ENCODE measurements at places on chromosomes 4 and X.

DNA sequence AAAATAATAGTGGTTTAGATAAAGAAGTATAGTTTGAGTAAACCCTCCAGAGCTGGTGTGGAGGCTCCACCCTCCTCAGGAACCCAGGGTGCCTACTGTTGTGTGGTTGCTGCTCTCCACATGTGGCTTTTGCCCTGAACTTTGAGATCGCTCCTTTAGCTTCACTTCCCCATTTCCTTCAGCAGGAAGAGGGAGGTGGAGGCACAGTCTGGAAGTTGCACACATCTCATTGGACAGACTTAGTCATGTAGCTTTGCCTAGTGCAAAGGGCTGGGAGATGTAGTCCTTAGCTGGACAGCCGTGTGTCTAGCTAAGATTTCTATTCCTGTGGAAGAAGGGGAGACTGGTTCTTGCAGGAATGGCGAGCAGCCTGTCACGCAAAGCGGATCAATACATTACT, 37.9 kb downstream of the RGS12 start:
- no peak for DNase-seq

DNA sequence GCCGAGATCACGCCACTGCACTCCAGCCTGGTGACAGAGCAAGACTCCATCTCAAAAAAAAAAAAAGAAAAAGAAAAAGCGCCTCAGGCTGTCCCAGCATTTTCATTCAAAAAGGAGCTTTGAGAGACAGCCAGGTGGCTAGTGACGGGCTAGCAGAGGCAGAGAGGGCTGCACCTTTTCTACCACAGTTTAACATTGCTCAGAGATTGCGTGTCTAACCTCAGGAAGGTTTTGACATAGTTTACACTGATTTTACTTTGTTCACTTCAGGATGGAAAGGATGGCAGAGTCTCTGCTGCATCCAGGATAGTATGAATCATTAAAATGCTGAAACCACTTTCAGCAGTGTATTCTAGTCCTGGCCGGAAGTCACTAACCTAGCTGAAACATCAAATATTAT, 28.1 kb downstream of the ZFP42 start:
- no peak for DNase-seq

- no peak for DNase-seq
Observed at GRCh38 chr4:123874063-123874462, 477.5 kb downstream of the SPRY1 start.

DNA sequence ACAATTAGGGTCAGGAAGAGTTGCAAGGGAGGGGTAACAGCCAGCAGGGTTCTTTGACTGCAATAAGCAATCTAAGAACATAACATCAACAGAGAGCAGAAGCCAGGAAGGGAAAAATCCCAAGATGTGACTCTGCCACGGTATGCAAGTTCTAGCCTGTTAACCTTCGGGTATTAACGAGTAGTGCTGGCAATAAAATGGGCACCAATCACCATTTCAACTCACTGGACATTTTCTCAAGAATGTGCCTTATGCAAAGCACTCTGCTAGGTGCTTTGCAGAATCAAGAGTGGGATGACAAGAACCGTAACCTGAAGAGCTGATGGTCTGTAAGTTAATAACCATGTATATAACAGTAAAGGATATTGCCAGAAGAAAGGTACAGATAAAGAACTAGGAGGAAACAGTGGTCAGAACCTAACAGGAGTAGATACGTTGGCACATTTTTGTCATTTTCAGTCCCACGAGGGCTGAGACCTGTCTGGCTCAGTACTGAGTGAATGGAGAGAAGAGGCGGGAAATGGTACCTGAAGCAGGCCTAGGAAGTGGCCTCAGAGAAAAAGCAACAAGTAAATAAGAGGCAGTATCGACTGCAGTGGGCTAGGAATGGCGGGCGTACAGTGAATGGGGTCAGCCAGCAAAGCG, 2.7 kb downstream of the ELOVL6 start:
- no peak for DNase-seq

DNA sequence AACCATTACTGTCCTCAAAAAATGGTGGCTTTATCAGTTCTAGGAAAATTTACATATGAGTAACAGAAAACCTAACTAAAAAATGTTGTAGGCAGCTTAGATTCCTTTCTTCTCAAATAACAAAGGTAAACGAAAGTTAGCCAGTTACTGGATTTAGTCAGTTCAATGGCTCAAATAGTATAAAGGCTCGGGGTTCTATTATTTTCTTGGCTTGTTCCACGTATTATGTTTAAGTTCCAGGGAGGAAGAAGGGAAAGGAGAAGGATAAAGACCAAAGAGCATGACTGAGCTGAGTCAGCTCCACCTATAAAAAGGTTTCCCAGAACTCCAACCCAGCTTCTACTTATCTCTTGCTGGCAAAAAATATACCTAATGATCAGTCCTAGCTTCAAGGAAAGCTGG, 41.0 kb upstream of the MAB21L2 start:
- no peak for DNase-seq

- DNase-seq = no peak
Observed at GRCh38 chrX:10608099-10608498, 12.3 kb downstream of the MID1 start.

- DNase-seq = no peak
Observed at GRCh38 chr4:15754323-15754722, 23.8 kb upstream of the CD38 start.

DNA sequence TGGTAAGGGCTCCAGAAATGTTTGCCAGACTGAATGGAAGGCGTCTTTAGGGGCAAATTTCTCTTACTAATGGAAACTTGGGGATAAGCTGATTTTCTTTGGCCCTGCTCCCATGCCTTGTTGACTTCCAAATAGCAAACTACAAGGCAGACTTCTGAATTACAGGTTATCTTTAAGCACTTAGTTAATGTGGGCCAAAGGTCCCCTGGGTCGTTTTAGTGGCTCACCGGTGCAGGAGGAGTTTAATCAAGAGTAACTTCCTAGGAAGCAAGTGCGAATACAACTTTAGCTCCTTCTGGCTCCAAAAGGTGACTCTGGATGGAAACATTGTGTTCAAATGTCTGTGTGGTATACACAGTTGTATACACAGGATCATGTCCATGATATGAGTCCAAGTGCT, 323.6 kb downstream of the SLITRK2 start:
- DNase-seq = no peak

- DNase-seq = no peak
Observed at GRCh38 chrX:1052021-1052420, 160.4 kb downstream of the CRLF2 start.

GRCh38 chrX:30414144-30414543, 105.0 kb upstream of the NR0B1 start:
- DNase-seq = no peak

DNA sequence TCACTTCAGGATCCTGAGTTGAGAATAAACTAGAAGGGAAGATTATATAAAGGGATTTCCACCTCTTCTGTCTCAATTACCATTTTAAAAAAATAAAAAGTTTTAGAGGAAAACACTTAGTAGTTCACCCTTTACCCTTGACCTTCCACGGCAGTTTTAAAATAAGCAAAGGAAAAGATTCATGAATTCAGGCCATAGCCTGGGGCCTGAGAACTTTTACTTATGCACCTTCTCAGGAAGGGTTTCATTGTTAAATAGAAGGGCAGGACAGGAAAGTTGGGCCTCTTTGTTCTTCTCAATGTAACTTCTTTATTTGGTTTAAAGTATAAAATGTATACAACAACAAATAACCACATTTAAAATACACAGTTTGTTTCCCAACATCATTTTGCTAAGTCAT, 54.9 kb downstream of the PKD2 start:
- DNase-seq = no peak

DNA sequence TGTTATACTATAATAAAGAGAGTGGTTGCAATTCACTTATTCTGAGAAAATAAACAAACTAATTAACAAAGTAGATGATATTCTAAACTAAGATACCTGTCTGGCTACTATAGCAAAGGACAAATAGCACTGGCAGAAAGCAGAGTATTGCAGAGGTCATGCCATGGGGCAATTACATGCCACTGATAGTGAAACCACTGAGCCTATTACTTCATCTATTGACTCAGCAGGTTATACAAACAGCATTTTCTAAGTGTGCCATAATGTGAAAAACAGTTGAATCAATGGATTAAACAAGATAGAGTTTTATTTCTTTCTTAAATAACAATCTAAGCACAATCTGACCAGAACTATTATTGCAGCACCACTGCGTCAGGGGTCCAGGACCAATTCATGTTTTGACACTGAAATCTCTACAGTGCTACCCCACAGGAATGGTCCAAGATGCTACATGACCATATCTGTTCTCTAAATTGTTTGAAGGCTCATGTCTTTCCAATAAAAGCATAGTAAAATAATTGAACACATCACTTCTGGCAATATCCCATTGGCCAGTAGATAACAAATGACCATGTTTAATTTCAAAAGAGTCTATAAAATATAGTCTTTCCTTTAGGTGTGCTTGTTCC, 389.5 kb upstream of the GRID2 start:
- DNase-seq = no peak

DNA sequence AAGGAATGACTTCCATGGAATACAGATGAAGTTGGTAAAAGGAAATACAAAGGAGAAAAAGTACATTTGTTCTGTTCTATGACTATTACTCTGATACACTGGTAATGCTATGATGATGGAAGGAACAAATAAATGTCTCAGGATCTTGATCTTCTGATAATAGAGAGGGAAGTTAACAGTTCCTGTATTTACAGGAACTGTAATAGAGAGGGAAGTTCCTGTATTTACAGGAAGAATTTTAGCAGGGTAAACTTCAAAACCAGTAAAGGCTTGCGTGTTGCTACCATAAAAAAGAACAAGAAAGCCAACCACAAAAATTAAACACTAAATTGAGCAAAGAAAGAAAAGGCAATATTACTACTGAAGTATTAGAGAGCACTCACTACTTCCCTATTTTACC, 91.7 kb upstream of the HPGD start:
- no peak for DNase-seq

All from T-helper 17 cell (primary cell).